Glutamatergic neuron (in vitro differentiated cells): ENCODE measurements at places on chromosomes 2 and 18. TPM values are rescaled to one million over a fixed set of nuclear protein-coding genes. Genes with fewer than 3 reads are reported as not detected.

DNA sequence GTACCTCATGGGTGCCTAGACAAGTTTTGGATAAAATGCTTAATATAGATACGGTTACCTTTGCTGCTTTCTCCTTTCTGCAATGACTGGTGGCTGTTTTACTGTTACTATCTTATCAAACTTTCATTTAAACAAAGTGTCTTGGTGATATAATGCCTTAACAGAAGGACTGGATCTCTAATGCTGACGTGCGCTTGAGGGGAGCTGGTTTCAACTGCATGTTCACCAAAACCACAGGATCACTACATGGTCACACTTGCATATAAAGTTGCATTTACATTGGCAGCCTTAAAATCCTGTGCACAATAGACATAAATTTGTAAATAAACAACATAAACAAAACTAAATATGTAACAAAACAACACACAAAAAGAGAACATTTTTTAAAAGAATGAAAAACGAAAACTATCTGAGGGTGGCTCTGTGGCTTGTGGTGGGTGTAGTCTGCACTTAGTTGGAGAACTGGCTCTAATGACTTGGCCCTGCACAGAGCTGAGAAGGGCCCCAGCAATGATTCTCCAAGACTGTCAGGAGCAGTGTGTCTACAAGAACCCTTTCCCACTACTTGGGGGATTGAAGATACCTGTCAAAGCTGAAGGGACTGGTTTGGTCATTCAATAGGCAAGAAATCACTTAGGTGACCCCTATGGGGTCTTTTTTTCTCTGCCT is 135.5 kb downstream of the UXS1 start:
- H3K4me3 ChIP-seq: no peak overlapping the region
- no peak overlapping the region for H3K27ac ChIP-seq
- H3K4me1 ChIP-seq: peaks cover 3% of the 10 kb centered on the region
- peaks cover 3% of the 10 kb centered on the region for H3K27me3 ChIP-seq

GRCh38 chr2:195899226-195899625 is 169.4 kb downstream of the DNAH7 start:
- no peak overlapping the region for H3K4me3 ChIP-seq
- no peaks in the 10 kb centered on the region for H3K27me3 ChIP-seq
- no peaks in the 10 kb centered on the region for H3K4me1 ChIP-seq
- H3K27ac ChIP-seq: no peak overlapping the region
- H3K36me3 ChIP-seq: no peaks in the 10 kb centered on the region
- no peak for DNase-seq

GRCh38 chr18:39586741-39587140 is 2021.1 kb upstream of the CELF4 start:
- no peak for DNase-seq
- H3K36me3 ChIP-seq: no peaks in the 10 kb centered on the region
- H3K27me3 ChIP-seq: no peaks in the 10 kb centered on the region
- peaks cover 2% of the 10 kb centered on the region for H3K4me1 ChIP-seq

- H3K4me3 ChIP-seq: no peak overlapping the region
- H3K27me3 ChIP-seq: peaks cover 1% of the 10 kb centered on the region
- no peaks in the 10 kb centered on the region for H3K4me1 ChIP-seq
- no peak overlapping the region for H3K27ac ChIP-seq
- H3K36me3 ChIP-seq: peaks cover 9% of the 10 kb centered on the region
Observed at GRCh38 chr18:31965316-31965970, 22.5 kb upstream of the TRAPPC8 start.

GRCh38 chr2:15941871-15942710 is 1.7 kb downstream of the MYCN start:
- peaks cover 24% of the 10 kb centered on the region for H3K4me1 ChIP-seq
- peak overlapping the region; percentile 73 for H3K27ac ChIP-seq
- peaks cover 6% of the 10 kb centered on the region for H3K36me3 ChIP-seq
- DNase-seq: peak; percentile 58

SCN7A gene
- total RNA-seq: 0.32 TPM

ZNF396 gene
- 2.1 TPM for total RNA-seq
